Right lung (tissue), 10 donors: ENCODE measurements at places on chromosomes 7 and 10.

GRCh38 chr7:108770981-108771745 lies 201.5 kb downstream of the DNAJB9 start:
- no peak for DNase-seq

DNA sequence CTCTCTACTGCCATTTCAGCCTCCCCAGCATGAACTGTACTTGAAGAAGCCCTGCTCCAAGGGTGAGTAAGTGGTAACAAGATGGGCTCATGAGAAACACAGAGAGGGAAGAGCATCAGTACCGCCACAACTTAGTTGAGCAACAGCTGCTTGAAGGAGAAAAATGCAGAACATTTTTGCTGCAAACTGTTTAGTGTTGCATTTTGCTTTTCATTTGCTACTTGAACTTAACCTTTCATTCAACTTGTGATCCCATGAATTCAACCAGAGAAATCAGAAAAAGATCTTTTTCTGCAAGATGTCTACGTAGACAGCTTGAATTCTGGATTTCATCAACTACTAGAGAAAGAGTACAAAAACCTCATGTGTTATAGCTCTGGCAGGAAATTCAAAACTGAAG lies 40.7 kb downstream of the ANK3 start:
- no peak for DNase-seq

GRCh38 chr10:111035542-111035941 lies 41.3 kb upstream of the ADRA2A start:
- DNase-seq = no peak

- no peak for DNase-seq
Observed at GRCh38 chr7:98085674-98086073, 21.0 kb upstream of the LMTK2 start.

- no peak for DNase-seq
Observed at GRCh38 chr10:117362313-117362712, 12.9 kb downstream of the PDZD8 start.

DNA sequence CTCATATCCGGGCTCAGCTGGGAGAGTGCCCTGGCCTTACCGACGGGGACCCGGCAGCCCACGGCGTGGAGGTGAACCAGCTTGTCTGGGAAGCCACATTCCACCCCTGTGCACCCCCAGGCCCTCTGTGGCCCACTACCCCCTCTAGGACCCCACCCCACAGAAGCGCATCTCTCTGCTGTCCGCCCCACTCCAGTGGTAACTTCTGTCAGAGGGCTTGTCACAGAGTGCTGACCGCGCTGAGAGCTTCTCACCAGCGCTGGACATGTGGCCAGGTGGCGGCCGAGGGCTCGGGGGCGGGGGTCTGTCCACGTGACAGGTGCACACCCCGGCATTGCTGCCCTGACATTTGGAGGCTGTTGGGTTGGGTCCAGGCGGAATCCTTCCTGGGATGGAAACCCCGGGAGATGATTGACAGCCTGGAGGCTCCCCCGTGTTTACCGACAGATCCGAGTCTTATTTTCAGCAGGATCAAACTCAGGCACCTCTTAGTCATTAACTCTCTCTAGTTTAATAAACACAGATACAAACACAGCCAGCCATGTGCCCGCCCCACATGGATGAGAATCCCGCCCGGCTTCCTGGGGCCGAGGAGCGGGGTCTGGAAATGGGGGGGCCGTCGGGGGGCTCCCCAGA lies 5.1 kb downstream of the ELFN1 start:
- DNase-seq = no peak

DNA sequence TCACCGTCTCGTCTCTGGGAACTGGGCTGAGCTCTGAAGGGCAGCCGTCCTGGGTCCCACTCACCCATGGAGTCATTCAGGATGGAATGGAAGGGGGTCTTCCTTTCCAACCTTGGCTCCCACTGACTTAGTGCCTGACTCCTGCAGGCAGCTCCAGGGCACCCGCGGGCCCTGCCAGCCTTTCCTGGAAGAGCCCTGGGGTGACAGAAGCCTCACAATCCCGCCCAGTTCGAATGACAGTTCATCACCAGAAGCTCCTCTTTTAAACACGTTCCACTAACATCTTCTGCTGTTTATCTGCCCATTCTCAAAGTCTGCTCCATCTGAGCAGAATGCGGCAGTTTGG lies 110.6 kb downstream of the TNS3 start:
- no peak for DNase-seq

DNA sequence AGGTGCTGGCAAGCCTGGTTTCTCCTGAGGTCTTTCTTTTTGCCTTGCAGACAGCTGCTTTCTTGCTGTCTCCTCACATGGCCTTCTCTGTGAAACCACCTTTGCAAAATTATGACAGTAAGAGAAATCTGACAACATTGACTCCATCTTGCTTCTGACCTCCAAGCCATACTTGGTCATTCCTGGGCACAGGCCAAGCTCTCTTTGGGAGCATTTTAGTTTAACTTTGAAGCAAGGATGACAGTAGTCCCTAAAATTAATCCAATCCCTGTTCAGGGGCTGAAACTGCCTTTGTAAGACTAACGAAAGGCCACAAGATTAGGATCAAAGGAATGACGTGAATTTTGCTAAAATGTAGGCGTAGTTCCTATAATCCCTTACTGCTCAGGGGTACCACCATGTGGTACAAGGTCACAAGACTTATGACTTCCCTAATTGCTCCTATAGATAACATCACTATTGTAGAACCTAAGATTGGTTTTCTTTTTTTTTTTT lies 25.1 kb upstream of the NRBF2 start:
- DNase-seq = no peak

DNA sequence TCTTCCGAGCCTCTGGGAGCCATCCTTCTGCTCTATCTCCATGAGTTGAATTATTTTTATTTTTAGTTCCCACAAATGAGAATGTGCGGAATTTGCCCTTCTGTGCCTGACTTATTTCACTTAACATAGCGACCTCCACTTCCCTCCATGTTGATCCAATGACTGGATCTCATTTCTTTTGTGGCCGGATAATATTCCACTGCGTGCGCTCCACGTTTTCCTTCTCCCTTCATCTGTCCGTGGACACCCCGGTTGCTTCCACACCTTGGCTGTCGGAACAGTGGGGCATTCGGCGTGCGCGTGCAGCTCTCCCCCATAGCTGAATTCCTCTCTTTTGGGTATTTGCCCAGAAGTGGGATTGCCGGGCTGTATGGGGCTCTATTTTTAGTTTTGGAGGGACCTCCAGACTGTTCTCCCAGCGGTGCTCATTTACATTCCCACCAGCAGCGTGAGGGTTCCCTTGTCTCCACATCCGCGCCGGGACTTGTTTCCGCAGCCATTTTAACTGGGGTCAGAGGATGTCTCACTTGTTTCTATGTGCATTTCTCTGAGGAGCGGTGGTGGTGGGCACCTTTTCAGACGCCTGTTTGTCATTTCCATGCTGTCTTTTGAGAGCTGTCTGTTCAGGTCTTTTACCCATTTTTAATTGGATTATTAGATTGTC lies 51.0 kb upstream of the SUN1 start:
- DNase-seq = no peak

DNA sequence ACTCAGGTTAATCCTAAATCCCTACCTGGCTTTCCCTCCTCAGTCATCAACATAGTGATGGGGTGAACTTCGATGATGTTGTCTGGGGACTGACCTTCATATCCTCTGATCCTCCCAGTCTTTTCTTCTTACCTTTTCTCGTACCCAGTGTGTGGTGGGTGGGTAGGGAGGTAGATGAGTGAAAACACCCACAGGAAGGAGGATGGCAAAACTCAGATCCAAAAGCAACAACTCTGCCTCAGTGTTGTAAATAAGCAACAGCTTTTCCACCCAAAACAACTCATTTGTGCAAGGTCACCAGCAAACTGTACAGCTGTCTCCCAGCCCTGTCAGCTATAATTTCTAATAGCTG lies 38.6 kb downstream of the VOPP1 start:
- DNase-seq = no peak

DNA sequence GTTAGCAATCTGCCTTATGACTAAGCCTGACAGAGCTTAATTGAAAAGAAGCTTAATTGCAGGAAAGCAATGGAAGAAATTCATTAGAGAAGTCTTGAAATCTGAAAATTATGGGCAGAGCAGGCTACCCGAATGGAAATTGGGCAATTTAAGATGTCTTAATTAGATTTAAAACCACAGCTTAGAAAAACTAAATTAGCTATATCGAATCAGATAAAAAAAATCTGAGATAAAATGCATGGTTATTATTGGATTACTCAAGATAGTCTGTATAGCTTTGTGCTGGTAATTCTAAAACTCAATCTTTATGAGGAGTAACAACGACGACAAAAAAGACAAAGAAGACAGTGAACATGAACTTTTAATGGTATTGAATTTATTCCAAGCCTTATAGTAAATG lies 248.1 kb upstream of the LRRN3 start:
- DNase-seq = no peak

- no peak for DNase-seq
Observed at GRCh38 chr10:422241-422640, 267.2 kb downstream of the DIP2C start.

GRCh38 chr7:29284696-29285443 lies 90.3 kb downstream of the CHN2 start:
- DNase-seq = no peak

DNA sequence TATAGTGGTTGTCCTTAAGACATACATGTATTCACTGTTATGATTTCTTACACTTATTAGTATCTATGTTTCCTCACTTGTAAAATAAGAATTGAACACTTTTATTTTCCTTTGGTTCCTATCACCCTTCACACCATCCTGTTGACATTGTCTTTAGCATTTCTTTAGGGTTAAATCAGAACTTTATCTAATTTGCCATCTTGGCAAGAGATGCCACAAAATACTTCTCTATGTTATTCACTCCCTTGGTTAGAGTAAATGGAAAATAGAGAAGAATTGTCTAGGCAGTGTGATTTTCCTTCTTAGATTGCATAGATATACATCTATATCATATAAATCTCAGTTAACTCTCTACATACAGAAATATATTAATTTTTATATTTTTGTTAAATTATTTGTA lies 204.7 kb downstream of the SEMA3D start:
- DNase-seq = no peak

DNA sequence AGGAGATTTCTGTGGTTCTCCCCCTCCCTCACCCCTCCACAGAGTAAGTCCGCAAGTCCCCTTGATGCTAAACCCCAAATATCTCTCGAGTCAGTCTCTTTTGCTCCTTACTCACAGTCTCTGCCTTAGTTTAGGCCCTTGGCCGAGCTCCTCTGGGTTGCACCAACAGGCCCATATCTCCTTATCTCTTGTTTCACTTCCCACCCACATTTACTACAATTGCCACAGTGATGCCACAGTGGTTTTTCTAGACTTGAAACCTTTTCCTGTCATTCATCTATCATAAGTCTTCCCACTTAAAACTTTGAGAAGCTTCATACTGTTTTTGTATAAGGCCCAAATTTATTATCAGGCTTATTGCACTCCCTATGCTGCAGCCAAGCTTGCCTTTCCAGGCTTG lies 23.4 kb upstream of the NME8 start:
- DNase-seq = no peak

DNA sequence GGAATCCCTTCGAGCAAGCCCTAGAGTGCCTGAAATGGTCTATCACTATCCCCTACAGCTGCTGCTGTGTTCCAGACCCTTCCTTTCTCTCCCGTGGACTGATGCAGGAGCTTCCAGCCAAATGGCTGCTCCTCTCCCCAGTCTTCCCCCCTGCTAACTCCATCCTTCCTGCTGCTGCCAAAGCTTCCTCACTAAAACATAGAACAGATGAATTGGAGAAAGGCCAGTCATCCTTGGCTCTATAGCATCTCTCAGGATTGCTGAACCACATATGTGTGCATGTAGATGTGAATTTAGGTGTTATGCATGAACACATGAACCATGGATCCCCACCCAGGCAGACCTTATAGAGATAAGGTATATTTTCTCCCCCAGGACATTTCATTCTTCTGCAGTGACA lies 60.7 kb downstream of the GPR26 start:
- DNase-seq = no peak

GRCh38 chr10:119412244-119413092 lies 130.1 kb downstream of the RGS10 start:
- peak; percentile 63 for DNase-seq

DNA sequence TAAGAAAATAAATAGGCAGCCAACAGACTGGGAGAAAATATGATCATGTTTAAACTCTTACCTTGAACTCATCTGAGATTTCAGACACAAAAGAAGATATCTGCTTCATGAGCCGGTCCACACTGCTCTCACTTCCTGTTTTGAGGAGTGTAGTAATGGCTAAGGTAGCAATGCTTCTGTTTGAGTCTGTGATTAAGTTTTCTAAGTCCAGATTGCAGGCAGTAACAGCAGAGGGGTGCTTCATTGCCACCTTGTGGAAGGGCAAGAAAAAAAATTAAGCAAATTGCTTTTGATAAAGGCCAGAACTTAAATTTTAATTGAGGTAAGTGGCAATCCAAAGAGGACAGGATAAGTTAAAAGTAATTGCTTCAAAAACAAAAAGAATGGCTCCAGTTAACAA lies 69.1 kb downstream of the MEST start:
- no peak for DNase-seq

- no peak for DNase-seq
Observed at GRCh38 chr7:26413007-26413691, 121.5 kb downstream of the SNX10 start.

DNA sequence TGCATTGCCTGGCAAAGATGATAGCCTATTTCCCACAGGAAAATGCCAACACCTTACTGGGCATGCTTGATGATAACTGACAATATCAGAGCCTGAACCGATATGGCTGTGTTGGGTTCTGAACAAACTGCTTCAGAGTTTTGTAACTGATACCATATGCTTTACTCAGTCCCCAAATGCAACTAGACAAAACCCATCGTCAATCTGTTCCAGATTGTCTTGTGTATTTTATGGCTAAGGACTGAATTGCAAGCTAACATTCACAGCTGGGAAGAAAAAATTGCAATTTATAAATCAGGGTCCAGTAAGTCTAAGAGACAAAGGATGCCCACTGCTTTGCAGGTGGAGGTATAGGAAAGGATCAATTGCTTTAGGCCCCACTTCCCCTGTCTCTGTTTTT lies 116.8 kb upstream of the WNT16 start:
- no peak for DNase-seq

GRCh38 chr10:108410236-108410635 lies 1245.7 kb upstream of the SORCS1 start:
- no peak for DNase-seq

GRCh38 chr7:121372376-121373010 lies 23.6 kb downstream of the FAM3C start:
- peak; percentile 39 for DNase-seq

GRCh38 chr7:967361-968082 lies 7.8 kb downstream of the COX19 start:
- no peak for DNase-seq

GRCh38 chr7:105655500-105656380 lies 74.4 kb upstream of the EFCAB10 start:
- DNase-seq = no peak

- DNase-seq = no peak
Observed at GRCh38 chr10:130891066-130891465, 420.5 kb downstream of the TCERG1L start.

DNA sequence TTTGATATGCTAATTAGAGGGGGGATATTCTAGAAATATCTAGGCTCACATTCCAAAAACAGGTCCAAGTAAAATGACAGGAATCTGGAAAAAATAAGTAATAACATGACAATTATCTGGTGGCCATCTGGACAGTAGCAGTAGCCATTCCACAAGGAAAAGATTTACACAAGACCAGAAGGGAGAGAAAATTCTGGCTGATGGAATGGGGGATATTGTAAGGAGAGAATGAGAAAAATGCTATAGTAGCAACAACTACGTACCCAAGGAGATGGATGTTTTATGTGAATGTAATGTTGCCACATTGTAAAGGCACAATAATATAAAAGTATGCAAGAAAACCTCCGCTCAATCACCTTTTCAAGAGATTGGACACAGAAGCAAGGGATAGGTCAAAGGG lies 5.4 kb downstream of the MYOF start:
- DNase-seq = no peak

GRCh38 chr7:63925626-63926460 lies 72.8 kb upstream of the ZNF722 start:
- peak; percentile 20 for DNase-seq
